ENCODE measurements at places on chromosomes 11 and 22.

- no peak for DNase-seq
These were observed 13.1 kb upstream of the SLC1A2 start for GRCh38 chr11:35432464-35432863.

- DNase-seq, result no peak
These were observed 34.9 kb downstream of the UVRAG start for GRCh38 chr11:75849894-75850293.

GRCh38 chr11:72333661-72334060 is 89.7 kb upstream of the PHOX2A start:
- peak; percentile 74 for DNase-seq

DNA sequence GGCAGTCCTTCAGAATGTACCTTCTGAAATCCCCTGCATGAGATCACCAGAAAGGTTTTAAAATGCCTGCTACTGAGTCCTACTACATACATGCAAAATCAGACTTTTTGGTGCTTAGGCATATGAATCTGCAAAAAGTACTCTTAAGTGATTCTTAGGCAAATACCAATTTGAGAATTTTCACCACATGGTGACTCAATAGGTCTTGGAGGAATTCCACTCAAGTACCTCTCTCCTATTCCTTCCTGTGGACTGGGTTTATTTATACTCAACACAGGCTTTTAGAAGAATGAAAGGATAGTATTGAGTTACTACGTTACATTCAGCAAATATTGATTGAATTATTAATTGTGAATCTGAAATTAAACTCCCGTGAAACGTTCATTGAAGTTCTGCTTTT is 223.9 kb downstream of the CNTN5 start:
- DNase-seq, result no peak

DNA sequence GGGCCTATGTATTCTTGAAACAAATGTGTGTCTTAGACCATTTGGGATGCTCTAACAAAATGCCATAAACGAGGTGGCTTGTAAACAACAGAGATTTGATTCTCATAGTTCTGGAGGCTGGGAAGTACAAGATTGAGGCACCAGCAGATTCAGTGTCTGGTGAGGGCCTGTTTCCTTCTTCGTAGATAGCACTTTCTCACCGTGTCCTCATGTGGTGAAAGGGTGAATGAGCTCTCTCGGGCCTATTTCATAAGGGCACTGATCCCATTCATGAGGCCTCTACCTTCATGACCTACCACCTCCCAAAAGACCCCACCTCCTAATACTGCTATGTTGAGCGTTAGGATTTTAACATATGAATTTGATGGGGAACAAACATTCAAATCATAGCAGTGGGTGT is 6.4 kb upstream of the NNMT start:
- DNase-seq, result no peak

DNA sequence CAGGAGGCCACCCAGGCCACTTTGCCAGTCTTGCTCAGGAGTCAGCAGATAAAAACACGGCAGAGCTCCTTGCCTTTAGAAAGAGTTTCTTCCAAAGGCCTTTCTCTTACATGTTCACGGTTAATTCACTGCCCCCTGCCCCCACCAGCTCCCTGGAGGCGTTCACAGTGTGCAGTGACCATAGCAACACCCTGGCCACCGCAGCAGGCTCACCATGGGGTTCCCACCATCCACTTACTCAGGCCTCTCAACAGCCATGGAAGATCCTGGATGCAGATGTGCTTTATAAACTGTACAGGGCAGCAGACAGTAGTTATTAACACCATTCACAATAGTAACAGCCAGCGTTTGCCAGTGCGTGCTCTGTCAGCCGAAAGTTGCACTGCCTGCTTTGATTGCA is 10.6 kb upstream of the MYO7A start:
- DNase-seq, result no peak

DNA sequence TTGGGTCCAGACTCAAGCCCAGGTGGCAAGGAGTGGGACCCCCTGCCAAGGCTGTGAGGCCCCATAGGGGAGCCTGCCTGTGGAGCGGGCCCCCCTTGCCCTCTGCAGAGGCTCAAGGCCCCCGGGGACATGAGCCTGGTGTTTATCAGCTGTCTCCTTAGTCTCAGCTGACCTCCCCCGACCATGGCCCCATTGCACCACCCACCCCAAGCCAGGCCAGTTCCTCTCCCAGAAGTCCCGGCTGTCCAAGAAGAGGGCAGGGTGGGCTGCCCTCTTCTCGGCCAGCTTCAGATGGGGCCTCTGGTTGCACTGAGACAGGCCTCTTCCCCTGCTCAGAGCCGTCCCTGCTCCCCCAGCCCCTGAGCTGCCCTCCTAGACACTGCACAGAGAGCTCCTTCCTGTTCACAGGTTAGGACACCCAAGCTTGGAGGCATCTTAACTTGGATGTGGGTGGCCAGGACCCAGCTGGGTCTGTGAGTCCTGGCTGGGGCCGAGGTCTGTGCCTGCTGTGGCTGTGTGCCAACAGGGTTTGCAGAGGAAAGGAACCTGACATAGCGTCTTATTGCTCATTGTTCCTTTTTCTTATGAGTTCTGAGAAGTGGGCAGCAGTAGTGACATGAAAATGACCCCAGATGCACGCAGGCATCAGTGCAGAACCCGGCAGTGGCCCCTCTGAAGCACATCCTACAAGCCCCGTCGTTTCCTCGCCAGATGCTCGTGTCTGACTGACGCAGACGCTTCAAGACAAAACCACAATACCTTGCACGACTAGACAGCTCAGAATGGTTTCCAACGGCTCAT is 5.4 kb downstream of the TRABD start:
- DNase-seq, result no peak

- DNase-seq, result no peak
These were observed 51.8 kb upstream of the SLC22A12 start for GRCh38 chr11:64539239-64539638.

GRCh38 chr11:88555018-88555828 is 217.7 kb upstream of the CTSC start:
- peak; percentile 99 for DNase-seq

- no peak for DNase-seq
These were observed 495.6 kb downstream of the JRKL start for GRCh38 chr11:96885405-96885804.

DNA sequence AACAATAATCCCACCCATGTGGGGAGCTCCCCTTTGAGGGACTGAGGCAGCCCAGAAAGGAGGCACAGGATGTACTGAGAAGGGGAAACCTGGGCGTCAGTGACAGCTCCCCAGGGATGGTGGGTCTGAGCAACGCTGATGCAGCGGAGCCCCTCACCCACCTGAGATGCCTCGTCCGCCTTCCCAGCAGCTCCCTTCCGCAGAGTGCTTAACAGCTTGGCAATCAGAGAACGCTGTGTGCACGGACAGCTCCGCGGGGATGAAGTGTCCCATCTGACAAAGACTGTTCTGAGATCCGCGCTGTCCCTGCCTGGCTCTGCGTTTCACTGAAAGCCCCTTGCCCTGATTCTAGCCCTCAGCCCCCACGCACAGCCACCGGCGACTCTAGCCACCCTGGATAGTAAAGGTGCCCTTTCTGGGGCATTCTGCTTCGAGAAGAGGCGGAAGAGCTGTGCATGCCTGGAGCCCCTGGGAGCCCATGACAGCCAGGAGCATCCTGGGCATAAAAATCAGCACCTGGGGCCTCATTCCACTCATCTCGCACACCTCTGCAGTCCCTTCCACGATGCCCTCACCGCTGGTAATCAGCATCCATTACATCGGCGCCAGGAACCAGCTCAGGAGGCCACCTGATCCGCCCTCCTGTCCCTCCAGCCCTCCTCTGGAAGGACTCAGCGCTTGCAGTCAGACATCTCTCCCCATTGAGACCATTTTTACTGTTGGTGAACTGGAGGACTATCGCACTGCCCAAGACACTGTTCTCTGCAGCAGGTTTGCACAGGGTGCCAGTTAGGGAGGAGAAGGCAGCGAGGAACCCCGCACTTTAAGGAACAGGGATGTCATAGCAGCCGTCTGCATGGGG is 10.7 kb downstream of the KCNJ5 start:
- no peak for DNase-seq

- DNase-seq, result no peak
These were observed 90.8 kb upstream of the KCNQ1OT1 start for GRCh38 chr11:2790568-2790921.

GRCh38 chr22:46058091-46058420 is 81.1 kb upstream of the WNT7B start:
- DNase-seq, result no peak

GRCh38 chr22:38442967-38443627 is 11.9 kb downstream of the KCNJ4 start:
- no peak for DNase-seq

GRCh38 chr11:2548596-2548995 is 103.8 kb downstream of the KCNQ1 start:
- no peak for DNase-seq

GRCh38 chr11:5107285-5107684 is 30.9 kb downstream of the OR52A5 start:
- no peak for DNase-seq

DNA sequence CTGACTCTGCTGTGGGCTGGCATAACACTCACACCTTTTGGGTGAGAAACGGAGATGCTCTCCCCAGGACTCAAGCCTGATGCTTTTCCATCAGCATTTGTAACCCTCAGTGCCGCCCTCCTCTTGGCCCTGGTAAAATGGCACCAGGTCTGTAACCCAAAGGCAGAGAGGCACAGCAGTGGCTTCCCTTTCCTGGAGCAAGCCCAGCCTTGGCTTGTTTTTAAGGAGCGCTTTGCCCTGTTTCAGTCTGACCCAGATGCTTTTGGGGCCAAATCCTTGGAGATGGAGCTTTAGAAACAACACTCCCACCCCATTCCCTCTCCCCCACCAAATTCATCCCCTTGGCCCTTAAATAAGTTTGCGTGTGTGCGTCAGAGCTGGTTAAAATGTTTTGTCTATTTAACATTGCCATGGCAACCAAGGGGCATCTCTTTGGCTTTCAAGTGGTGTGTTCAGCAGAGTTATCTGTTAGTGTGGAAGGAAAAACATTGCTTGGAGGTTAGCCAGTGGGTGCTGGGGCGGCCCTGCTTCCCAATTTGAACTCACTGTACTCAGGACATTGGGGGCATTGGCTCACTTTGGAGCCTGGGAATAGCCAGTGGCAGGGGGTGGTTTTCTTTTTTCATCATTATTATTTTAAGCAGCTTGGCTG is 134.1 kb downstream of the NAV2 start:
- DNase-seq, result peak; percentile 49

DNA sequence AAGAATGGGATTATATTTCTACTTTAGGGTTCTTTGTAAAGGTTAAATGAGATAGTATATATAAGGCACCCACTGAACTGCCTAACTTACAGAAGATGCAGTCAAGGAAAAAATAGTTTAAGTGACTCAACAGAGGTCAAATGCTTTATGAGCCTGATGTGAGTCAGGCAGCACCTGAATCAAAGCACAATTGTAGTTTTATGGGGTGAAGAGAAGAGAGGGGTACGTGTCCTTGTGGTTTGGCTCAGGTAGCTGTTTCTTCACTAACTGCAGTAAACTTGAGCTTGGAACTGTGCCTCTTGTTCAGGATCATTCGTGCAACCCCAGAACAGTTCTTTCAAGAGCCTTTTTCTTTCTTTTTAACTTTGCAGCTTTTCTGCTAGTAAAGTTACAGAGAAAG is 125.2 kb upstream of the SPON1 start:
- DNase-seq, result no peak

DNA sequence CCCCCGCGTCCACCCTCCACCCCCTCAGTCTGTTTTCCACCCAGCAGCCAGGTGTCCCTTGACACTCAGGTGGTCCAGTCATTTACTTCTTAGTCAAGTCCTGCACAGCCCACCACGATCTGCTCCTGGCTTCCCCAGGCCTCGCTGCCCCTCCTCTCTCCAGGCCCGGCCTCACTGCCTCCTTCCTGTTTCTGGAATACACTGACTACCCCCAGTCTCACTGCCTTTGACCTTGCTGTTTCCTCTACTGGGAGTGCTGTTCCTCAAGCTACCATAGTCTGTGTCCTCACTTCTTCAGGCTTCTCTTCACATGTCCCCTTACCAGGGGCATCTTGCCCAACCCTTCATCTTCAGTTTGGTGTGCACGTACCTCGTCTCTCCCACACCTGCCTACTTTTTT is 7.4 kb downstream of the MCM5 start:
- DNase-seq, result no peak

DNA sequence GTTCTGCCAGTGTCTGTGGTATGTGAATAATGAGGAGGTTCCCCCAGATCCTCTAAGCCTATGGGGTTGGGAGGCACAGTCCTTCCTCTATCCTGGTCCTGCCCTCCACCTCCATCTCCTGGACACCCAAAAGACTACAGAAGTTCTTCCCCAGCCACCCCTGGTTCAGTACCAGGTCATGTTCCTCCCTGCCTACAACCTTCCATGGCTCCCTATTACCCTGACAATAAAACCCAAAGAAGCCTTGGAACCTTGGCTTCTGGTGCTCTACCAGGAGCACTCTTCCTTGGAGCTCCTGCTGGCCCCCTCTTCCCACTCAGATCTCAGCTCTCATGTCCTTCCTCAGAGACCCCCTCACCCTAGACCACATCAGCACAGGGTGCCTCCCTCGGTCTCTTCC is 12.9 kb downstream of the TRPM5 start:
- no peak for DNase-seq

GRCh38 chr11:35583843-35584242 is 34.4 kb upstream of the FJX1 start:
- DNase-seq, result no peak

GRCh38 chr11:93567401-93567895 is 24.3 kb upstream of the SMCO4 start:
- no peak for DNase-seq

- no peak for DNase-seq
These were observed 28.1 kb upstream of the RTL6 start for GRCh38 chr22:44525941-44526778.

GRCh38 chr11:65645710-65646109 is 7.8 kb downstream of the SIPA1 start:
- DNase-seq, result peak; percentile 52

DNA sequence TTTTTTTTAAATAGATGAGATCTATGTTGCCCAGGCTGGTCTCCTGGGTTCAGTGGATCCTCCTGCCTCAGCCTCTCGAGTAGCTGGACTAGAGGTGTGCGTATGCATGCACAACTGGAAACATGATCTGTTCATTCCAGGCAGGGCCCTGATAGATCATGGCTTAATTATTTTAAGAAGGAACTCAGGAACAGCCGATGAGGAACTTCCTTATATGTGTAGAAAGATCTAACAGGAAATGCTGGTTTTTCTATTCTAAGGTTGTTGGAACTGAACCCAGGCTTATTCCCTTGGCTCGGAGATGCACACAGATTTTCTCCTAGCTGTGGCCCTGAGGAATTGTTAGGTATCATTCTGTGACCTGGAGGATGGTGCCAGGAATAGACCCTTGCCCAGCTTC is 32.4 kb downstream of the SPECC1L start:
- no peak for DNase-seq

- peak; percentile 70 for DNase-seq
These were observed 18.1 kb upstream of the MRTFA start for GRCh38 chr22:40654522-40655167.

All from fibroblast of upper back skin (primary cell).